Activated CD8-positive, alpha-beta memory T cell treated with anti-CD3 and anti-CD28 coated beads, Interleukin-2, amount 10 ng/mL, durations not matched to agents 7 days and 5 days (primary cell): ENCODE measurements at places on chromosomes 16 and 17. TPM values are rescaled to one million over a fixed set of nuclear protein-coding genes. Genes with fewer than 3 reads are reported as not detected.

DNA sequence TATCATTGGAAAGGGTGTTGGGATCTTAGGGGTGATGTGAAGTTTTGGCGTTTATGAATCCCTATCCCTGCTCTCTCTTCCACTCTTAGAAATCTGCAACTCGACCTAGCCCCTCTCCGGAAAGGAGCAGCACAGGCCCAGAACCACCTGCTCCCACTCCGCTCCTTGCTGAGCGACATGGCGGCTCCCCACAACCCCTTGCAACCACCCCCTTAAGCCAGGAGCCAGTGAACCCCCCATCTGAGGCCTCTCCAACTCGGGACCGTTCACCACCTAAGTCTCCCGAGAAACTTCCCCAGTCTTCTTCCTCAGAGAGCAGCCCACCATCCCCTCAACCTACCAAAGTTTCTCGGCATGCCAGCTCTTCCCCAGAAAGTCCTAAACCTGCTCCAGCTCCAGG lies 9.0 kb downstream of the SRRM2 start:
- H3K27ac ChIP-seq: no peak overlapping the region
- peaks cover 19% of the 10 kb centered on the region for H3K4me1 ChIP-seq
- H3K4me3 ChIP-seq: no peak overlapping the region
- DNase-seq: no peak
- peaks cover 97% of the 10 kb centered on the region for H3K36me3 ChIP-seq

SLC7A5 gene
- total RNA-seq: 220 TPM

DNA sequence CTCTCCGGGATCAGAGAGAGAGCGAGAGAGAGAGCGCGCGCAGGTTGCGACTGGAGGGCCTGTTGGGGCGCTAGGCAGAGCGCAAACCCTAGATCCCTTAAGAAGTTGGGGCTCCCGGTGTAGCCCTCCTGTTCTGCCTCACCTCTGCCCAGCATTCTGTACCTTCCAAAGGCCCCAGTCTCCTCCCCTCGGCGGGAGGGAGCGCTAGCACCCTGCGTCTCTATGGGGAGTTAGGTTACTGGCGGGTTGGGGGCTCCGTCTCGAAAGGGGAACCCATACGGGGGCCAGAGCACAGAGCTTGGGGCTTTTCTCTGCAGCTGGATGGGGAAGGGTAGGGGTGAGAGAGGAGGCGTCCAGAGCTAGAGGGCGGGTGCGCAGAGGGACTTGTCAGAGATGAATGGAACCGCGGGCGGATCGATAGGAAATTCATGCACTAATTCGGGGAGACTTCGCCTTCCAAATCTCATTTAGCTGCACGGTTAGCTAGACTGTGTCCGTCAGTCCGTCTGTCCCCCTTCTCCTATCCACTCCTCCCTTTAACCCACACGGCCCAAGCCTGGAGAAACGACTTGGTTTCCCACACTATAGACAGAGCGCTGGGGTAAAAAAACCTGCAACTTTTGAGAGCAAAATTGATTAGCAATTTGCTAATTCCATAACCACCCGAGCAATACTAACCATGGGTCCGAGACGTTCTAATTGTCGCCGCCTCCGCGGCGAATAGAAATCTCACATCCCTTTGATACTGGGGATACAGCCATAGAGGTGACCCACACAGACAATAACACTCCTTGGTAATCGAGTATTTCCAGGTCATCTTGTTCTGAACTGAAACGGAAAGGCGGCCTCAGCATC lies 693 bp upstream of the HOXB4 start:
- peak overlapping the region; percentile 81 for H3K27ac ChIP-seq
- peak; percentile 49 for DNase-seq
- peak overlapping the region; percentile 93 for H3K4me3 ChIP-seq
- H3K36me3 ChIP-seq: peaks cover 9% of the 10 kb centered on the region
- H3K4me1 ChIP-seq: peaks cover 51% of the 10 kb centered on the region

DNA sequence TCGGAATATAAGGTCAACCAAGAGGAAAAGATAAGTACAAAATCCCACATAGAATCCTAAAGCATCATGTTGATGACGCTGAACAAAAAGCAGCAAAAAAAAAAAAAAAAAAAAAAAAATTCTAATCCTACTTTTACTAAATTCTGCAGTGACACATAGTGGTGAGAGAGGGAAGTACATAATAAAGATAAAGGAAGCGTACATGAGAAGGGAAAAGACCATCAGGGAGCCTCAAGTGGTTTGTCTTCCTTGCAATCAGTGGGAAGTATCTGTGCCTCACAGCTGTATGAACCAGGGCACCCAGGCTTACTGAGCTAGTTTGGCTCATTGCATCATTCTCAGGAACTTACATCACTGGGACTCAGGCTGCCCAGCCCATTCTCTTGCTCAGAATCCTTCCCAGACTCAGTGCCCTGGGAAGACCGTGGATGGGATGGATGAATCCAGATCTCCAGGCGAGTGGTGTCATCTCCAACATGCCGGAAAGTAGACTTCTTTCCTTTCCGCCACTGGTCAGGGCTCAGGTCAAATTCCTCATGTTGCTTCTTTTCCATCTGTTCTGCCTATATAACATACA lies 21.2 kb downstream of the SMG6 start:
- peaks cover 41% of the 10 kb centered on the region for H3K36me3 ChIP-seq
- no peaks in the 10 kb centered on the region for H3K27me3 ChIP-seq
- no peak overlapping the region for H3K4me3 ChIP-seq
- peaks cover 38% of the 10 kb centered on the region for H3K4me1 ChIP-seq
- H3K27ac ChIP-seq: peak overlapping the region; percentile 72

- no peak for DNase-seq
- no peak overlapping the region for H3K27ac ChIP-seq
- no peak overlapping the region for H3K4me3 ChIP-seq
- no peaks in the 10 kb centered on the region for H3K4me1 ChIP-seq
Observed at GRCh38 chr16:65786916-65787315, 579.6 kb upstream of the CDH5 start.

DNA sequence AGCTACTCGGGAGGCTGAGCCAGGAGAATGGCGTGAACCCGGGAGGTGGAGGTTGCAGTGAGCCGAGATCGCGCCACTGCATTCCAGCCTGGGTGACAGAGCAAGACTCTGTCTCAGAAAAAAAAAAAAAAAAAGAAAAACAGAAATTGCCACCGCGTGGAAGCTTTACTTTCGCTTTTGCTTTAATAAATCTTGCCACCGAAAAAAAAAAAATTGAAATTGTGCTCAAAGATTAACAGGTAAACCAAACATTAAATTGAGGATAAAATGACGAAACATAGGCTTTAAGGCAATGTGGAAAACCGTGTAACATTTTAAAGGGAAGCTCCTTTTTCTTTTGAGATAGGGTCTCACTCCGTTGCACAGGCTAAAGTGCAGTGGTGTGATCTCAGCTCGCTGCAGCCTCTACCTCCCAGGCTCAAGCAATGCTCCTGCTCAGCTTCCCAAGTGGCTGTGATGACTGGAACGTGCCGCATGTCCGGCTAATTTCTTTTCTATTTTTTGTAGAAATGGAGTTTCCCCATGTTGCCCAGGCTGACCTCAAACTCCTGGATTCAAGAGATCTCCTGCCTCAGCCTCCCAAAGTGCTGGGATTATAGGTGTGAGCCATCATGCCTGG lies 40.1 kb downstream of the ZNF276 start:
- no peak for DNase-seq
- peak overlapping the region; percentile 89 for H3K27ac ChIP-seq
- H3K4me3 ChIP-seq: peak overlapping the region; percentile 75
- H3K27me3 ChIP-seq: no peaks in the 10 kb centered on the region
- peaks cover 53% of the 10 kb centered on the region for H3K4me1 ChIP-seq
- H3K36me3 ChIP-seq: peaks cover 79% of the 10 kb centered on the region

CHST5 gene
- 0.14 TPM for total RNA-seq

- H3K36me3 ChIP-seq: peaks cover 2% of the 10 kb centered on the region
- no peak overlapping the region for H3K4me3 ChIP-seq
- peaks cover 25% of the 10 kb centered on the region for H3K4me1 ChIP-seq
- DNase-seq: no peak
- peaks cover 74% of the 10 kb centered on the region for H3K27me3 ChIP-seq
Observed at GRCh38 chr17:62649570-62649969, 22.1 kb downstream of the MRC2 start.

TLK2 gene
- 43.9 TPM for total RNA-seq

DNA sequence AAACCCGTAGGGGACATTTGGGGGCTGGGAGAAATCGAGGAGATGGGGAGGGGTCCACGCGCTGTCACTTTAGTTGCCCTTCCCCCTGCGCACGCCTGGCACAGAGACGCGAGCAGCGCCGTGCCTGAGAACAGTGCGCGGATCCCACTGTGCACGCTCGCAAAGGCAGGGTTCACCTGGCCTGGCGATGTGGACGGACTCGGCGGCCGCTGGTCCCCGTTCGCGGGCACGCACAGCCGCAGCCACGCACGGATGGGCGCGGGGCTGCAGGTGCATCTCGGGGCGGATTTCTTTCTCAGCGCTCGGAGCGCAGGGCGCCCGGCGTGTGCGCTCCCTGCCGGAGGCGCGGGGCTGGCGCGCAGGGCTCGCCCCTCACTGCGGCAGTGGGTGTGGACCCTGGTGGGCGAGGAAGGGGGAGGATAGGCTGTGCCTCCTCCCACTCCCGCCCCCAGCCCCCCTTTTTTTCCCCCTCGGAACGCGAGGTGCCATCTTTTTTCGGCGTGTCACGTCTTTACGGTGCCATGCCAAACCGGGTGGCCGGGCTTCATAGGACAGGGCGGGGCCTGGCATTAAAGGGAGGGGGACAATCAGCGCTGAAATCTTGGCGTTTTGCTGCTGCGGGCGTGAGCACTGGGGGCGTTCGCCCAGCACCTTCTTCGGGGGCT lies 1.1 kb downstream of the MAPT start:
- no peak overlapping the region for H3K27ac ChIP-seq
- H3K36me3 ChIP-seq: no peaks in the 10 kb centered on the region
- peaks cover 80% of the 10 kb centered on the region for H3K27me3 ChIP-seq
- H3K4me1 ChIP-seq: peaks cover 14% of the 10 kb centered on the region
- no peak for DNase-seq

MT4 gene
- total RNA-seq: not detected

DNA sequence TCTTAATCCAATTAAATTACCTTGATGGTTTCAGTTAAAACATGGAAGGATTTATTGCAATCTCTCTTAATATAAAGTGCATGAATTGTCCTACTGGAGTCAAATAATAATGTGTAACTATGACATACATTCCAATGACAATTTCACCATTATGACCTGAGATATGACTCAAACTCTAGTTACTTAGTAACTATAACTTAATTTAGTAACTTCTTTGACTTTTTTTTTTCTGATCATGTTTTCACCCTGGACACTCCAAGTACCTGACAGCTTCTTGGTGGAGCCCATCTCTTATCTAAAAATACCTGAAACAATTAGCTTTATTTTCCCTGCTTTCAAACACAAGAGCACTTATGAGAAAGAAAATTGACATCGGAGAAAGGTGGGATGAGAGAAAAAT lies 123.7 kb downstream of the STX8 start:
- H3K4me1 ChIP-seq: no peaks in the 10 kb centered on the region

DNA sequence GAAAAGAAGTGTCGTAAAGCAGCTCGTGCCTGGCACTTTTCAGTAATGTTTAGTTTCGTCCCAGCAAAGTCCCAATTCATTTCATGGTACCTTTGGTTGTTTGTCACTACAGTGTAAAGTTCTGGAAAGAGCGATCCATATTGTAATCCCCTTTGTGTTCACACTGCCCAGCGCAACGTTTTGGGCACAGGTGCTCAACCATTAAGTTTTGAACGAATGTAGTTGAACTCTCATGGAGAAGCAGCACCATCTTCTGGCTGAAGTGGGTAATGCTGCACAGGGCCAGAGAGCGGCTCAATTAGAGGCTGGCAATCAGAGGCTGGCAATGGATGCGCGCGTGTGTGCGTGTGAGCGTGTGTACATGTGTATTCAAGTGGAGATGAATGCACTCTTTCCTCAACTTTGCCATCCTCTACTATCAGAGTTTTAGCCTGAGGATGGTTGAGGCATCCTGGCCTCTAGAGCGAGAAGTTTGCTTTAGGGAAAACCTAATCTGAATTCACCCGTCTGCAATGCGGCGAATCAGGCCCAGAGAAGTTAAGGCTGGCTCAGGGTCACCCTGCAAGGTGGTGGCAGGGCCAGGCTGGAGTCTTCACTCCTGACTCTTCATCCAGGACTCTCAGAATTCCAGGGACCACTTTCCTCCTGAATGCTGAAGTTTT lies 29.9 kb downstream of the DYNLL2 start:
- no peak overlapping the region for H3K4me3 ChIP-seq
- H3K36me3 ChIP-seq: no peaks in the 10 kb centered on the region
- peak; percentile 88 for DNase-seq
- peaks cover 1% of the 10 kb centered on the region for H3K4me1 ChIP-seq

- no peaks in the 10 kb centered on the region for H3K36me3 ChIP-seq
- DNase-seq: no peak
- no peak overlapping the region for H3K4me3 ChIP-seq
- H3K27me3 ChIP-seq: peaks cover 41% of the 10 kb centered on the region
Observed at GRCh38 chr17:61540874-61541273, 50.1 kb downstream of the NACA2 start.

IL17C gene
- total RNA-seq: 0.29 TPM

DNA sequence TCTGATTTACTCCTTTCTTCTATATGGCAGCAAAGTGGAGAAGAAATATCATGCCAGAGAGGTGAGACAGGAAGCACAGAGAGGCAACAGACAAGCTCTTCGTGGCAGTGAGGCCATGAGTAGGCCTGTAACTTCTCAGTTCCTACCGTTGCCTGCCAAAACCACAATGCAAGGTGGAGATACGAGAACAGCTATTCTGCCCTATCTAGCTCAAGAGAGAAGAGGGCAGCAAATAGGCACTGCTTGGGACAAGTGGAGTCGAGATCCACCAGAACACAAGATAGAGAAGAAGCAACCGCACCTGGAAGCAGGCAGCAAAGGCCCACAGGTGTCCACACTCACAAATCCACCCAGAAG lies 24.8 kb downstream of the RANBP10 start:
- no peak overlapping the region for H3K4me3 ChIP-seq
- peaks cover 24% of the 10 kb centered on the region for H3K4me1 ChIP-seq
- peak; percentile 47 for DNase-seq
- peaks cover 10% of the 10 kb centered on the region for H3K36me3 ChIP-seq
- H3K27ac ChIP-seq: peak overlapping the region; percentile 72

GRCh38 chr17:35559495-35560210 lies 966 bp downstream of the SLFN14 start:
- no peaks in the 10 kb centered on the region for H3K36me3 ChIP-seq
- H3K27ac ChIP-seq: no peak overlapping the region
- DNase-seq: no peak
- H3K4me1 ChIP-seq: peaks cover 5% of the 10 kb centered on the region
- peaks cover 34% of the 10 kb centered on the region for H3K27me3 ChIP-seq
- H3K4me3 ChIP-seq: no peak overlapping the region

TNS4 gene
- 5.8 TPM for total RNA-seq

- H3K4me3 ChIP-seq: no peak overlapping the region
- no peaks in the 10 kb centered on the region for H3K4me1 ChIP-seq
- H3K27me3 ChIP-seq: no peaks in the 10 kb centered on the region
- no peak for DNase-seq
- H3K36me3 ChIP-seq: no peaks in the 10 kb centered on the region
Observed at GRCh38 chr17:11170881-11171280, 70.1 kb upstream of the SHISA6 start.

- no peak for DNase-seq
- peak overlapping the region; percentile 52 for H3K4me3 ChIP-seq
- H3K4me1 ChIP-seq: peaks cover 20% of the 10 kb centered on the region
- peaks cover 27% of the 10 kb centered on the region for H3K36me3 ChIP-seq
- H3K27ac ChIP-seq: peak overlapping the region; percentile 24
Observed at GRCh38 chr17:32485261-32486110, 1.3 kb upstream of the CDK5R1 start.

- H3K4me3 ChIP-seq: no peak overlapping the region
- peaks cover 19% of the 10 kb centered on the region for H3K4me1 ChIP-seq
- peaks cover 4% of the 10 kb centered on the region for H3K36me3 ChIP-seq
- no peak overlapping the region for H3K27ac ChIP-seq
Observed at GRCh38 chr17:57622683-57623433, 122.2 kb downstream of the CCDC182 start.

GRCh38 chr17:15409721-15410250 lies 57.6 kb downstream of the CDRT4 start:
- H3K27ac ChIP-seq: no peak overlapping the region
- H3K4me1 ChIP-seq: no peaks in the 10 kb centered on the region
- H3K36me3 ChIP-seq: no peaks in the 10 kb centered on the region
- H3K27me3 ChIP-seq: no peaks in the 10 kb centered on the region
- no peak for DNase-seq
- no peak overlapping the region for H3K4me3 ChIP-seq
